Panc1 (cell line): ENCODE measurements at places on chromosomes 5 and 9. TPM values are rescaled to one million over a fixed set of nuclear protein-coding genes. Genes with fewer than 3 reads are reported as not detected.

The RNF208 gene
- total RNA-seq: 11.5 TPM

The JAKMIP2 gene
- not detected for total RNA-seq

The RETREG1 gene
- 0.74 TPM for total RNA-seq

The PDE6A gene
- 0.33 TPM for total RNA-seq

The IL3 gene
- total RNA-seq: not detected

The GRXCR2 gene
- not detected for total RNA-seq

The SPATA31C1 gene
- not detected for total RNA-seq

The PRSS3 gene
- total RNA-seq: 1.0 TPM

The SMIM23 gene
- total RNA-seq: not detected

The FAM221B gene
- total RNA-seq: not detected

The TXNDC8 gene
- not detected for total RNA-seq

The TNC gene
- total RNA-seq: 5.7 TPM

The DBH gene
- total RNA-seq: not detected

The FOXD4L5 gene
- total RNA-seq: 0.08 TPM

The PCDHB10 gene
- 0.72 TPM for total RNA-seq

The CA9 gene
- total RNA-seq: 0.31 TPM

The PRRX2 gene
- 6.3 TPM for total RNA-seq

The PCDHB16 gene
- 1.8 TPM for total RNA-seq

The ACTBL2 gene
- total RNA-seq: not detected

The BHMT gene
- total RNA-seq: not detected

The STK32A gene
- not detected for total RNA-seq

The HDAC3 gene
- 75.5 TPM for total RNA-seq

DNA sequence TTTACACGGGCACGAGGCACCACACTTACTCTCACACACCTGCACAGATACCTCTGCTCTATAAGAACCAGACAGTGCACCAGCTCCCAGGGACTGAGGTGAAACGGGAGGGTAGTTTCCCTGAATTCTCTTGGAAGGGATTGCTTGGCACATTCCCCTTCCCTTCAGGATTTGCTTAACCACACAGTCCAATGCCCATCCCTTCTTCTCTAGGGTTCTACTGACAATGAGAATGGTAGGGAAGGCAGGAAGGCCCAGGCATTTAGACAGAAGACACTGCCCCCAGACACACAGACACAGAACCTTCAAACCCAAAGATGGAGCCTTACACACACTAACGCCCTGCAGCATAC is 704 bp upstream of the LHX6 start:
- no peaks in the 10 kb centered on the region for H3K36me3 ChIP-seq
- no peaks in the 10 kb centered on the region for H3K4me1 ChIP-seq
- H3K27ac ChIP-seq: no peak overlapping the region
- DNase-seq: no peak
- peaks cover 7% of the 10 kb centered on the region; the same call in 1 of the 2 replicates for H3K27me3 ChIP-seq

GRCh38 chr9:12441506-12441905 is 251.7 kb upstream of the TYRP1 start:
- no peak overlapping the region for H3K4me3 ChIP-seq
- H3K4me1 ChIP-seq: no peaks in the 10 kb centered on the region
- H3K36me3 ChIP-seq: no peaks in the 10 kb centered on the region
- no peak overlapping the region for H3K27ac ChIP-seq
- no peak for DNase-seq

DNA sequence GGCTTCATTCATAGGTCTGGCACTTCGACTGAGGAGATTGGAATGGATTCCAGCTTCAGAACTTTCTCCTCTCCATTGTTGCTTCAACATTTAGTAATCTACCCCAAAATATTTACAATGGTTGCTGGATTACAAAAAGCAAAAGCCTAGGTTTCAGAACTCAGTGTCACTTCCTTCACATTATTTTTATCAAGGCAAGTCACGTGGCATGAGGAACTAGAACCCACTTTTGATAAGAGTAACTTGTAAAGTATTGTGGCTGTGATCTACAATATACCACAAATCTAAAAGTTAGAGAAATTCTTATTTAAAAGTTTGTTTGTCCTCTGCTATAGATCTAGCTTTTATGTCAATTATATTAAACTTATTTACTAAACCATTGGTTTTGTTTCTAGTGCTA is 39.7 kb upstream of the ANKDD1B start:
- no peak for DNase-seq
- no peaks in the 10 kb centered on the region for H3K27me3 ChIP-seq
- H3K27ac ChIP-seq: no peak overlapping the region
- H3K36me3 ChIP-seq: peaks cover 2% of the 10 kb centered on the region; the same call in 1 of the 2 replicates
- peaks cover 23% of the 10 kb centered on the region for H3K4me1 ChIP-seq

GRCh38 chr5:123154886-123155445 is 65.9 kb downstream of the PRDM6 start:
- H3K27me3 ChIP-seq: peaks cover 10% of the 10 kb centered on the region
- no peak overlapping the region for H3K4me3 ChIP-seq
- no peak overlapping the region for H3K27ac ChIP-seq
- no peak for DNase-seq
- H3K4me1 ChIP-seq: no peaks in the 10 kb centered on the region

- H3K36me3 ChIP-seq: no peaks in the 10 kb centered on the region
- no peak for DNase-seq
- no peaks in the 10 kb centered on the region for H3K4me1 ChIP-seq
- no peak overlapping the region for H3K4me3 ChIP-seq
These were observed 356.6 kb upstream of the IRX4 start for GRCh38 chr5:2239201-2239910.

DNA sequence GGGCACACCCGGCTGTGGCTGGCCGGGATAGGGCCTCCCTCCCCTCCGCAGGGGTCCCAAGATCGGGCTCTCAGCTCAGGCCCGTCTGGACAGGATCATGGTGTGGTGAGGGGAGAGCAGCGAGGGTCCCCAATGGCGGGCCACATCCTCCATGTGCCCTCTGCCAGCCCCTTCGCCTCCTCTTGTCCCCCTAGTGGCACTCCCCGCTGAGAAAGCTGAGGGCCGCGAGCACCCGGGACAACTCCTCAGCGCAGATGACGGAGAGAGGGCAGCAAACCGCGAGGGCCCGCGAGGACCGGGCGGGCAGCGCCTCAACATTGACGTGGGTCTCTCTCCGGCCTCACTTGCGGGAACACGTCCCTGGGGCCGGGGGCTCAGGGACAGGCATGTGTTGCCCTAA is 24.6 kb downstream of the NKD2 start:
- peaks cover 3% of the 10 kb centered on the region; the same call in 1 of the 2 replicates for H3K4me1 ChIP-seq
- H3K27ac ChIP-seq: no peak overlapping the region
- DNase-seq: no peak
- no peaks in the 10 kb centered on the region for H3K36me3 ChIP-seq
- no peak overlapping the region for H3K4me3 ChIP-seq

DNA sequence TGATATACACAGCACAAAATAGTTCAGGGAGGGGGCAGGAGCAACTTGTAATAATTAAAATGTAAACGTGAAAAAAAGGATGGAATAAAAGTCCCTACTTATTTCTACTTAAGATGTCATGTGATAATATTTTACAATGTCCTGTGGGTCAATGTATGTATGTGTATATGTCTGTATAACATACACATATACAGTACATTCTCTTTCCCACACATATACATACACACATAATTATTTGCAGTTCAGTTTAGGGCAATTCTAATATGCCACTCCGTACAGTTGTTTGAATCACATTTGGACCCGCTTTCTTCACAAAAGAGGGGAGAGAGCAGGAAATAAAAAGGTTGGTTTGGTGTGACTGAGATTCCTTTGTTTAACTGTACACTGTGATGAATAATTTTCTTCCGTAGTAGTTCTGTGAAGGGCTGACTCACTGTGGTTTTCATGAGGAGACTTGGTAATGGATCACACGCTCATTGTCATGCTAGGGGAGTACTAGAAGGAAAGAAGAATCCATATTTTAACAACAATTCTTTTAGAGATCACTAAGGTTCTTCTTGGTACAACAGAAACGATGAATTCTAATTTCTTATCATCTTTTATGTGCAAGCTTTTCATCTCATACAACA is 26.2 kb upstream of the ACOT12 start:
- no peak overlapping the region for H3K4me3 ChIP-seq
- peaks cover 31% of the 10 kb centered on the region for H3K4me1 ChIP-seq
- H3K27ac ChIP-seq: peak overlapping the region; percentile 82

DNA sequence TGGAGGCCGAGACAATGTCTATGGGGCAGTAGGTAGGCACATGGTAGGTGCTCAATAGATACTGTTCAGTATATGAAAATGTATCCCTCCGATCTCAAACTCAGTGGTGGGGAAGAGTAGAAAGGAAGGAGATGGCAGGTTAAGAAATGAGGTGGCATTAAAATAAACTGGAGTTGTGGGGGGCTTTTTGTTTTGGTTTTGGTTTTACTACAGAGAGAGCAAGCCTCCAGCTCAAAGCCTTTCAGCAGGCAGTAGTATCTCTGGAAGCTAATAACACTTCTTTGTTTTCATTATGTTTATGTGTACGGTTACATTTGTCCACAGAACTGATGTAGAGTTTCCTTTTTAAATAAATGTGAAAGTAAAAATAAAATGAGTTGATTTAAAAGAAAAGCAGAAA is 8.6 kb downstream of the MFAP3 start:
- no peaks in the 10 kb centered on the region for H3K27me3 ChIP-seq
- no peak overlapping the region for H3K4me3 ChIP-seq
- H3K36me3 ChIP-seq: peaks cover 3% of the 10 kb centered on the region; the same call in 1 of the 2 replicates
- H3K27ac ChIP-seq: no peak overlapping the region
- no peaks in the 10 kb centered on the region for H3K4me1 ChIP-seq

DNA sequence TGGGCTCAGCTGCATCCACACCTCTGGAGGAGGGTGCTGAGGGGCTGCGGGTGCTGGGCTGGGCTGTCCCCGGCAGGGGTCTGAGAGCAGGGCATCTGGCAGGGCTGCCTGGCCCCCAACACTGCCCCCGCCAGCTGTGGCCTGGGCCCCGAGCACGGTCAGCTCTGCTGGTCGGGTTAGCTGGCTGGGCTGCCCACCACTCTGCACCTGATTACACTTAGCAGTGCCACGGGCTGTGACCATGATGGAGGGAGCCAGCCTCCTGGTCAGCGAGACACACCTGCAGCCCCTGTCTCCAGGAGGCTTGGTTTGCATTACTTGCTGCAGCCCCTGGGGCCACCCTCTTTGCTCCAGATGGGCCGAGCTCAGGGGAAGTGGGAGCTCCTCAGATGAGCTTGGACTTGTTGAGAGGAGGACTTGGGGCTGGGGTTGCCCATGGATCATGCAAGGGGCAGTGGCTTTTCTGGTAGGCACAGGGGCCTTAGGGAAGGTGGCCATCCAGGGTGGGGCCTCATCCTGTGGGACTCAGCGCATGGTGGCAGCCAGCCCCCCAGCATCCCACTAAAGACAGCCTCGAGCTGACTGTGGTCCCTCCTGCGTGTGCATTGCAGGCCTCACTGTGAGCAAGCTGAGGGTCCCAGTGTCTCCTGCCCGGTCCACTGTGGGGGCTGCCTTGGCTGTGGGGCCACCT is 132.0 kb upstream of the FAM120A start:
- no peaks in the 10 kb centered on the region for H3K27me3 ChIP-seq
- H3K27ac ChIP-seq: no peak overlapping the region
- no peak overlapping the region for H3K4me3 ChIP-seq
- no peaks in the 10 kb centered on the region for H3K4me1 ChIP-seq
- H3K36me3 ChIP-seq: no peaks in the 10 kb centered on the region
- no peak for DNase-seq

- H3K27me3 ChIP-seq: no peaks in the 10 kb centered on the region
- H3K36me3 ChIP-seq: no peaks in the 10 kb centered on the region
- no peak overlapping the region for H3K4me3 ChIP-seq
- no peak overlapping the region; the same call in 1 of the 2 replicates for H3K27ac ChIP-seq
These were observed 22.3 kb upstream of the SYNPO start for GRCh38 chr5:150618163-150618562.

GRCh38 chr9:121883281-121884056 is 209.6 kb downstream of the TTLL11 start:
- H3K27ac ChIP-seq: no peak overlapping the region
- H3K36me3 ChIP-seq: no peaks in the 10 kb centered on the region
- H3K4me1 ChIP-seq: no peaks in the 10 kb centered on the region
- no peak overlapping the region for H3K4me3 ChIP-seq
- no peak for DNase-seq

DNA sequence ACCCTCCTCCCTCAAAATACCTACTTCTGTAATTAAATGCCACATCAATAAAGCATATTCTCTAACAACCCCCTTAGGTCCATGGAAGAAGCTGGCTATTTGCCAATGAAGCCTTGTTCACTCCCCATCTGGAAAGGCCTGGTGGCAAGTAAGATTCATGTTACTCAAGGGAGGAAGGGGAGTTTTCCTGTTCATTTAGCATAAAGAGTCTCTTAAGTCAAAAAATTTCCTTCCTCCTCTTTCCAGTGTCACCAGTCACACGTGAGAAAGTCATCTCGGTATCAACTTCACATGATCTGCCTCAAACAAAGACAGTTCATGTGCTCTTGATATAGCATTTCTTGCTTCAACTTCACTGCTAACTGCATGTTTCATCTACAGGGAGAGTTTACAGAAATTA is 32.7 kb upstream of the RIC1 start:
- no peak overlapping the region for H3K27ac ChIP-seq
- no peaks in the 10 kb centered on the region for H3K4me1 ChIP-seq
- H3K4me3 ChIP-seq: no peak overlapping the region
- no peaks in the 10 kb centered on the region for H3K36me3 ChIP-seq

- no peak for DNase-seq
- H3K36me3 ChIP-seq: no peaks in the 10 kb centered on the region
- H3K27me3 ChIP-seq: no peaks in the 10 kb centered on the region
- H3K27ac ChIP-seq: no peak overlapping the region
These were observed 45.1 kb upstream of the ROR2 start for GRCh38 chr9:91995000-91995655.

- peaks cover 7% of the 10 kb centered on the region; the same call in 1 of the 2 replicates for H3K4me1 ChIP-seq
- H3K4me3 ChIP-seq: no peak overlapping the region
- H3K27me3 ChIP-seq: no peaks in the 10 kb centered on the region
These were observed 32.2 kb downstream of the FANCC start for GRCh38 chr9:95285307-95285706.

DNA sequence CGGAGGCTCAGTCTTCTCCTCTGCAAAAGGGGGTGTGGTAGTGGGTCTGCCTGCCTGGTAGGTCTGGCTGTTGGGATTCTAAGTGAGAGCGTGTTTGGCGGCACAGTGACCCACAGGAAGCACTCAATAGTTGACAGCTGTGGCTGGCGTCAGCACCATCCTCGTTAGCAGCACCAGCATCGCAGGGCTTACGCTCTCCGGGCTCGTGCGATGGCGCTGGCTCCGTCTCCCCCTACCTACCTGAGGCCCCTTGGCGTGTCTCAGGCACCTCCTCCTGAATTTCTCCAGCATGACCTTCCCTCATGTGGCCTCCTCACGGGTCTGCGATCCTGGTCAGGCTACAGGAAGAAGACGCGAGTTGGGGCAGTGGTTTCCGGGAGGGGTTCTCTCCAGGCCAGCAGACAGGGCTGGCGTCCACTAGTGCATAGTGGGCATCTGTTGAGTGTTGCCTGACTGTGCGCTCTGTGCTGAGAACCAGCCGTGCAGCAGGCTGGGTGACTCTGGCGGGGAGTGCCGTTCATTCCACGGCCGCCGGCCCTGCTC is 66.9 kb downstream of the HMCN2 start:
- H3K36me3 ChIP-seq: no peaks in the 10 kb centered on the region
- H3K4me1 ChIP-seq: no peaks in the 10 kb centered on the region; the same call in 1 of the 2 replicates
- no peak for DNase-seq
- H3K27ac ChIP-seq: no peak overlapping the region

GRCh38 chr9:134863941-134864820 is 16.4 kb upstream of the FCN2 start:
- H3K4me3 ChIP-seq: no peak overlapping the region
- no peaks in the 10 kb centered on the region for H3K4me1 ChIP-seq
- no peaks in the 10 kb centered on the region for H3K27me3 ChIP-seq
- H3K36me3 ChIP-seq: no peaks in the 10 kb centered on the region
- no peak overlapping the region for H3K27ac ChIP-seq
